Substantia nigra (tissue), 51 donors: ENCODE measurements at places on chromosomes 12 and 14.

- DNase-seq: no peak
Measured at GRCh38 chr12:45959728-45960127, 30.6 kb downstream of the SCAF11 start.

DNA sequence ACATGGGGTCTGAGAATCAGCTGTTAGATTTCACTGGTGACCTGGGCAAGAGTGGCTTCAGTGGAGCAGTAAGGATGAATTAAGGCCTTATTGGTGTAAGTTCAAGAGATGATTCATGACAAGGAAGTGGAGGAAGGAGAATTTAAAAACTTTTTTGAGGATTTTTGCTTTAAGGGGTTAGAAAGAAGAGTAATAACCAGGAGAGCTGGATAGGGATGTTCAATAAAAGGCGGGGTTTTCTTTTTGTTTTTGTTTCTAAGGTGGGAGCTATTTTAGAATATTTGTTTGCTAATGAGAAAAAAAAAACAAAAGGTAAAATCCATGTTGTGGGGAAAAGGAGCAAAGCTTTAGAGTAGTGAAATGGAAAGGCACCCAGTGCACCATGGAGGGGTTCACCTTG is 15.2 kb upstream of the TUBA1B start:
- no peak for DNase-seq

- no peak for DNase-seq
Measured at GRCh38 chr12:2485681-2486080, 309.1 kb upstream of the FKBP4 start.

- no peak for DNase-seq
Measured at GRCh38 chr14:24311837-24312615, 724 bp downstream of the LTB4R start.

- no peak for DNase-seq
Measured at GRCh38 chr12:6430124-6430989, 14.4 kb upstream of the CD27 start.

DNA sequence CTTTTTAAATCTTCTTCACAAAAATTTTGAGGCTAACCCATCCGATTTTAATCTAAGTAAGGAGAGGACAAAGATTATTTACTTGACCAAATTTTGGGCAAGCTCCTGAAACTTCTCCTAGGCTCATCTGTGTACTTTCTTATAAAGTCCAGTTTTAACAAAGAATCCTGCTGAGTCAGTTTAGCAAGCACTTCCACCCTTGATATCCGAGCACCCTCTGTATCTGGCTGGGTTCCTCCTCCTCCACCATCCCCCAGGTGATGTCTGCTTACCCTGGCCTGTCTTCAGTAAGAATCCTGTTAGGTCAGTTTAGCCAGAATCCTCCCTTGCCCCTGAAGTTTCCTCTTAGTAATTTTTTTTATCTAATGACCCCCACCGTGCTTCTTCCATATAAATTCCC is 140.5 kb downstream of the PHLDA1 start:
- no peak for DNase-seq

DNA sequence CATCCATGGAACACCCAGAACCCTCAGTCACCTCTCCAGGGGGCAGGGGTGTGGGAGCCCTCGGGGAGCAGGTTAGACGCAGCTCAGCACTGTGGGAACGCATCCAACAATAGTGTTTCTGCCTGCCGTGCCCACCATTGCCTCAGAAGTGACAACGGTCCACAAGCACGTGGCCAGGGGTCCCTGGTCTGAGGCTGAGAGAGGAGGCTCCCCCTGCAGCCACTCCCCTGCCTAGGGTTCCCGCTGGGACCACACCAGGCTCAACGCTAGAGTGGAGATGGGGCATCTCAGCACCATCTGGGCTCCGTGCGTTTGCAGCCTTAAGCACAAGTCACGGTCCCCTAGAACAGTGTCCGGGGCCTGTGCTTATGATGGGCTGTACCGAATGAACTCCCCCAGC is 62.7 kb downstream of the TESC start:
- DNase-seq: no peak

- no peak for DNase-seq
Measured at GRCh38 chr14:31096255-31096654, 70.1 kb upstream of the STRN3 start.

GRCh38 chr14:54085232-54085761 is 128.7 kb upstream of the BMP4 start:
- no peak for DNase-seq

- no peak for DNase-seq
Measured at GRCh38 chr12:53074283-53074998, 4.7 kb downstream of the SPRYD3 start.

GRCh38 chr14:60331201-60332045 is 82.4 kb downstream of the PPM1A start:
- peak; percentile 49 for DNase-seq

DNA sequence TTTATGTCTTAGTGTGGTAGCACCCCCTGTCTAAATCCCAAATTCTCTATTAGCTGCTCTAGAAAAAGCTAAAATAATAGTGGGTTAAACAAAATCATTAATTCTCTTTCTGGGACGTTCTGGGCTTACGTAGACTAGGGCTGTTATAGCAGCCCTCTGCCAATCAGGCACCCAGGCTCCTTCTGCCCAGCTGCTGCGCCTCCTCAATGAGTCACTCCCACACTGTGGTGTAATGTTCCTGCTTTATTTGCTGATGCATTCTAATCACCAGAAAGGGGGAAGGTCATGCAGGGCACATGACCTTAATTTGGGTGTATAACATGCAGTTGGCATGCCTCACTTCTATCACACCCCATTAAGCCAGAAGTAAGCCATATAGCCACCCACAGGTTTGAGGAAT is 294.5 kb downstream of the GALC start:
- DNase-seq: no peak

DNA sequence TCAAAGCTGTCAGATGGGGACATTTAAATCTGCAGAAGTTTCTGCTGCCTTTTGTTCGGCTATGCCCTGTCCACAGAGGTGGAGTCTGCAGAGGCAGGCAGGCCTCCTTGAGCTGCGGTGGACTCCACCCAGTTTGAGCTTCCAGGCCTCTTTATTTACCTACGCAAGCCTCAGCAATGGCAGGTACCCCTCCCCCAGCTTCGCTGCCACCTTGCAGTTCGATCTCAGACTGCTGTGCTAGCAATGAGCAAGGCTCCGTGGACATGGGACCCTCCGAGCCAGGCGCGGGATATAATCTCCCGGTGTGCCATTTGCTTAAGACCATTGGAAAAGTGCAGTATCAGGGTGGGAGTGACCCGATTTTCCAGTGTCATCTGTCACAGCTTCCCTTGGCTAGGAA is 115.5 kb downstream of the FUT8 start:
- no peak for DNase-seq

DNA sequence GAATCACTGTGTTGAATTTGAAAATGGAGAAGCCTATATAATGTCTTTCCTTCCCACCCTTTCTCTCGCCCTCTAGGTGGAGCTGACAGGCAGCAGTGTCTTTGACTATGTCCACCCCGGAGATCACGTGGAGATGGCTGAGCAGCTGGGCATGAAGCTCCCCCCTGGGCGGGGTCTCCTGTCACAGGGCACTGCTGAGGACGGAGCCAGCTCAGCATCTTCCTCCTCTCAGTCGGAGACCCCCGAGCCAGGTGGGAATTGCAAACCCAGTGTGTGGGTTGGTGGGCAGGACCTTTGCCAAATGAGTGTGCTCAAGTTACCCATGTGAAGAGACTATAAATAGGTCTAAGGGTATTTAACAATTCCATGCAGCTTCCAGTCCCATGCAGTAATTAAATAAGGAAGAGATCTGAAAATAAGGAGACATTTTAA is 274.7 kb downstream of the EGLN3 start:
- peak; percentile 45 for DNase-seq

- DNase-seq: no peak
Measured at GRCh38 chr12:69676257-69677012, 22.7 kb downstream of the BEST3 start.

DNA sequence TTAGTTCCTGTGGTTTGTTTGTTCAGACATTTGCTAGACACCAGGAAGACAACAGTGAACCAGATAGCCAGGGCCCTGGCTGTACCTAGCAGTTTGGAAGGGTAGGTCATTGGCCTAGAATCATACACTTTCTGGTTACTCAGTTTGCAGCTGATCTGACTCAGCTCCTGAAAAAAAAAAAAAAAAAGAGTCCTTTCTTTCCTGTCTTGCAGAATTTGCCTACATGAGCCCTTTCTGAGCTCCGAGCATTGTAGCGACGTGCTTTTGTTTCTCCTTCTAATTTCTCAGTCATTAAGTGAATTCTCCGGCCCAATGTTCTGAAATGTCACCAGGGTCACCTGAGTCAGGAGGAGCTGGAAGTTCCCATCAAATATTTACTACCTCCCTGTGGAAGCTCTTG is 2.4 kb downstream of the CABP1 start:
- no peak for DNase-seq

- DNase-seq: no peak
Measured at GRCh38 chr12:121420109-121420508, 20.2 kb downstream of the RNF34 start.

- no peak for DNase-seq
Measured at GRCh38 chr12:121003650-121004049, 12.6 kb downstream of the C12orf43 start.

GRCh38 chr12:31206038-31206670 is 119.8 kb downstream of the SINHCAF start:
- no peak for DNase-seq

GRCh38 chr12:112198120-112198733 is 72.9 kb downstream of the TRAFD1 start:
- no peak for DNase-seq

GRCh38 chr12:76124456-76124855 is 40.0 kb upstream of the NAP1L1 start:
- no peak for DNase-seq

GRCh38 chr14:92686900-92687427 is 61.5 kb downstream of the LGMN start:
- peak; percentile 54 for DNase-seq

GRCh38 chr14:69619012-69619411 is 7.6 kb downstream of the SUSD6 start:
- no peak for DNase-seq

- DNase-seq: peak; percentile 13
Measured at GRCh38 chr12:119229837-119230236, 51.1 kb downstream of the HSPB8 start.

DNA sequence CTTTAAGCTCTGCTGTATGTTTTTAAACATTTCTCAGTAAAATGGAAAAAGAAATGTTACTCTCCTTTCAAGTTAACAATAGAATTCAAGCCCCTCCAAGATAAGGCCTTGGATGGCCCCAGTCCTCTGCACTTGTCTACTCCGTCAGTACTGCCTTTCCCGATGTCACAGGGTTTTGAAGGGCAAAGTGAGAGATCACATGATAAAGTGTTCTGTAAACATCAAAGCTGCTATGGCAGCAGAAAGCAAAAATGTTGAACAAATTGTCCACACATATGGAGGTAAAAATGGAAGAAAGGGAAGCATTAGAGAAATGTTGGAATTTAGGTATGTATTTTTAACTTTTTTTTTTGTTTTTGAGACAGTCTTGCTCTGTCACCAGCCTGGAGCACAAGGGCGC is 33.5 kb upstream of the CDK2AP1 start:
- no peak for DNase-seq

- DNase-seq: no peak
Measured at GRCh38 chr14:99509871-99510555, 28.8 kb downstream of the CCNK start.

- no peak for DNase-seq
Measured at GRCh38 chr12:6807170-6807569, 14.5 kb upstream of the GPR162 start.

- DNase-seq: no peak
Measured at GRCh38 chr12:47931187-47931586, 26.4 kb upstream of the VDR start.

GRCh38 chr12:32693036-32693435 is 13.9 kb downstream of the DNM1L start:
- DNase-seq: no peak

GRCh38 chr14:56794557-56795283 is 15.6 kb downstream of the OTX2 start:
- no peak for DNase-seq

DNA sequence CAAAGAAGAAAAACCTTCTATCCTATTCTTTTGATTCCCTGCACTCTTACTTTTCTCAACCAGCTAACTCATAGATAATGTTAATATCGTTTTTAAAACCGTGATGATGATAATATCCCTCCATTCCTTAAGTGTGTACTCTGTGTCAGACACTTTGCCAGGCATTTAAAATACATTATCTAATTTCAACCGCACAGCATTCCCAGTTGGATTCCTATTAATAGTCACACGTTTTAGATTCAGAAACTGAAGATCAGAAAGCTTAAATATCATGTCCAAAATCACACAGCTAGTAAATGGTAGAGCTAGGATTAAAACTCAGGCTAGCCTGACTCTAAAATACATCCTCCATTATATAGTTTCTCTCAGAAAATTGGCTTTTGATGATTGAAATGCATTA is 366.0 kb downstream of the NELL2 start:
- no peak for DNase-seq

DNA sequence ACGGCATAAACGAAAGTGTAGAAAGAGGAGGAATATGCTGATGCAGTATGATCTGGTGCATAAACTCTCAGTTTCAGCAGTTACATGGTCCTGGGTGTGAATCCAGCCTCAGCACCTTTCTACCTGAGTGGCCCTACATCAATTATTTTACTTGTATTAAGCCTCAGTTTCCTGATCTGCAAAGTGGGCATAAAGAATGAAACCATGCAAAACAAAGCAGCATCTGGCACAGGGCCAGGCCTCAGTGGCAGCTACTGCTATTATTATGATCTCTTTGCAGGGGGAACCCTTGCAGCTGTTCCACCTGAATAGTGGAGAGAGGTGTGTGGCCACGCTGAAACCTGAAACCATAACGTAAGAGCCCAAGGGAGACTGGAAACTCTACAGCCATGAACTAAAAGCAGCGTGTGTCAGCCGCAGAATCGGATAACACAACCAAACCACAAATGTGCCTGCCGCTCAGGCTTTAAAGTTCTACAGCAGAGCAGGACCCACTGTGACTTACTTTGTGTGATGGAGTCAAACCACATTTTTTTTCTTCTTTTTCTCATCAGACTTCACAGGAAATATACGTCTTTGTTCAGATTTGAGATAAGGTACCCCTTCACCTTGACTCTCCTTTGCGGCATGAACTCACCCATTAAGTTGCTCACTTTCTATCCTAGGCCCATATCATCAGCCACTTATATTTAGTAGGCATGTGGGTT is 29.2 kb upstream of the FOS start:
- DNase-seq: no peak

DNA sequence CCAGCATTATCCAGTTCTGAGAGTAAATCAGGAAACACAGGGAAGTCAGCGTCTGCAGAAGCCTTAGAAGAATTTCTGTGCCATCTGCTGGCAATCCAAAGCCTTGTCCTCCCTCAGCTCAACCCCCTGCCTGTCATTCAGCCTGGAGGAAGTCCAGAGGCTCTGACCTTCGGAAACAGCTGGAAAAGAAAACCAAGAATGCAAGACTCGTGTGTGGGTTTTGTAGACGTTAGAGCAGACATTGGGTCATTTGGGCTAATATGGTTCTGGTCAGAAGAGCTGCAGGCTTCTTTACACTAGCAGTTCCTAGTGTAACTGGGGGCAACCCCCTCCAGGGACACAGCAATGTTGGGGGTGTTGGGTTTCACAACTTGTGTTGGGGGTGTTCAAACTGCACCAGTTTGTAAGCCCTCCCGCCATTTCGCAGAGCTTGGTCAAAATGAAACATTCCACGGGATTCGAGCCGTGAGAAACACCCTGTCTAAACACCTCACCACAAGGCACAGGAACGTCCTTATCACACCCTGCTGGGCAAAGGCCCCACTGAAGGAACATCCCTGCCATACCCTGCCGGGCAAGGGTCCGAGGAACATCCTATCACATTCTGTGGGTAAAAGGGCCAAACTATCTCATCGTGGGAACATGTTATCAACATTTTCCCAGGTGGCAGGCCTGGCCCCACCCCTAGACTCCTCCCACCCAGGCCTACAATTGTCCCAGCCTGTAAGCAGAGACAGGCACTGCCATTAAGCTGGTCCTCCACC is 21.0 kb upstream of the SERPINA4 start:
- no peak for DNase-seq

GRCh38 chr14:71137536-71138447 is 230.5 kb downstream of the PCNX1 start:
- DNase-seq: no peak
